ENCODE measurements at places on chromosomes 11 and 22.

GRCh38 chr22:42925598-42925997 is 68.5 kb upstream of the ARFGAP3 start:
- no peak for DNase-seq

GRCh38 chr22:47994601-47995263 is 1232.3 kb downstream of the TBC1D22A start:
- no peak for DNase-seq

GRCh38 chr11:30488304-30488998 is 97.7 kb downstream of the MPPED2 start:
- no peak for DNase-seq

DNA sequence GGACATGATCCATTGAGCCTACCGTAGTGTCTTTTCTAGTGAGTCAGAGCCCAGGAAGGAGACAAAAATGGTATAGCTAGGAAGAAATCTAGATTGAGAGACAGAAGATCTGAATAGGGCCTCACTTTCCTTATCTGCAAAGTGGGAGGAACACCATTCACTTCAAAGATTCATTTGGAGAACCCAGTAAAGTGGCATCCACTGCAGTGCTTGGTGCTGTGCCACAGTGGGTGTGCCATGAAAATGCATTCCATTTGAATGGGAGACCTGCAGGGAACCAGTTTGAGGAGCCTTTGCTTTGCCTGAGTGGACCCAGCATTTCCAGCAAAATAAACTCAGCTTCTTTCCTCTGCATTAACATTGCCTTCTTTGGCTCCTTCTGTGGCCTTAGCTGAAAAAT is 470.5 kb upstream of the CADM1 start:
- DNase-seq, result no peak

- no peak for DNase-seq
Observed at GRCh38 chr11:8331767-8332166, 68.1 kb upstream of the LMO1 start.

GRCh38 chr22:38774496-38775166 is 18.8 kb upstream of the SUN2 start:
- DNase-seq, result no peak

GRCh38 chr11:44748606-44749005 is 21.8 kb downstream of the TSPAN18 start:
- no peak for DNase-seq

GRCh38 chr22:40766956-40767355 is 52.2 kb downstream of the SLC25A17 start:
- DNase-seq, result no peak

- no peak for DNase-seq
Observed at GRCh38 chr11:121446752-121447156, 5.4 kb upstream of the SORL1 start.

DNA sequence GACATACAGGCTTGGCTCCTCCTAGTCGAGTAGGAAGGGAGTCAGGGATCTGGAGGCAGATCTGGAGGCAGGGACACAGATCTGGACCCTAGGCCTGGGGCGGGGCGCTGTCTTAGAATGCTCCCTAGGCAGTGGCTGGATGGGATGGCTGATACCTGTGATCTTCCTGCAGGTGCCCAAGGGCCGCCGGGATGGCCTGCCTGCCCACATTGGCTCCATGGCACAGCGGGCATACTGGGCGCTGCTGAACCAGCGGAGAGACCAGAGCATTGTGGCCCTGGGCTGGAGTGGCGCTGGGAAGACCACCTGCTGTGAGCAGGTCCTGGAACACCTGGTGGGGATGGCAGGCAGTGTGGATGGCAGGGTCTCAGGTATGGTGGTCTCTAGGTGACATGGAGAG is 35.4 kb downstream of the MYO18B start:
- no peak for DNase-seq

- no peak for DNase-seq
Observed at GRCh38 chr11:128970598-128971190, 28.0 kb upstream of the TP53AIP1 start.

DNA sequence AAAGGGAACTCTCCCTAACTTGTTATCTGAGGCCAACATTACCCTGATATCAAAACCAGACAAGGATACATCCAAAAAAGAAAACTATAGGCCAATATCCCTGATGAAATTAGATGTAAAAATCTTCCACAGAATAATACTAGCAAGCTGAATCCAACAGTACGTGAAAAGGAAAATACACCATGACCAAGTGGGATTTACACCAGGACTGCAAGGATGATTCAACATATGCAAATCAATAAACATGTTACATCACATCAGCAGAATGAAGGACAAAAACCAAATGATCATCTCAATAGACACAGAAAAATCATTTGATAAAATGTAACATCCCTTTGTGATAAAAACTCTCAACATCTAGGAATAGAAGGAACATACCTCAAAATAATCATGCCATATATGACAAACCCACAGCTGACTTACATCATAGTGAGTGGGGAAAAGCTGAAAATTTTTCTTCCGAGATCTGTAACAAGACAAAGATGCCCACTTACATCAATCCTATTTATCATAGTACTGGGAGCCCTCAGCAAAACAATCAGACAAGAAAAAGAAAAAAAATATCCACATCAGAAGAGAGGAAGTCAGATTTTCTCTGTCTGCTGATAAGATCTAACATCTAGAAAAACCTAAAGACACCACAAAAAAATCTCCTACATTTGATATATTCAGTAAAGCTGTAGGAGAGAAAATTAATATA is 703.3 kb upstream of the ANO5 start:
- no peak for DNase-seq

DNA sequence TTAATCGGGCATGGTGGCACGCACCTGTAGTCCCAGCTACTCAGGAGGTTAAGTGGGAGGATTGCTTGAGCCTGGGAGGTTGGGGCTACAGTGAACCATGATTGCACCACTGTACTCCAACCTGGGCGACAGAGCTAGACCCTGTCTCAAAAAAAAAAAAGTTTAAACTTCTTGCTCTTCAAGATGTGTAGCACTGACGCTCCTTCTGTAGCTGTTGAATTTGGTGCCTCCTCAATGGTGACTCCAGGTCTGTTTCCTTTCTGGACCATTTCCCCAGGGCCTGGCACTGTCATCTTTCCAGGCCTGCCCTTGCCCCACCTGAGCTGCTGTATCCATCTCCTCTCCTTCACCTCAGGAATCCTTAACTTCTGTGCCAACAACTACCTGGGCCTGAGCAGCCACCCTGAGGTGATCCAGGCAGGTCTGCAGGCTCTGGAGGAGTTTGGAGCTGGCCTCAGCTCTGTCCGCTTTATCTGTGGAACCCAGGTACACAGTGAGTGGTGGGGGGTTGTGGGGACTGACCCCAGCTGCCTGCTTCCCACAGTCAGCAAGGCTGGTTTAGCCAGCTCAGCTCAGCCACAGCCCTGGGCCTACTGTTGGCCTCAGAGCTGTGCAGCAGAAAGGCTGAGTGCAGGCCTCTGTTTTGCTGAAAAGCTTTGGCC is 2.1 kb downstream of the GCAT start:
- no peak for DNase-seq

GRCh38 chr11:109425554-109425953 is 3.6 kb downstream of the C11orf87 start:
- no peak for DNase-seq

DNA sequence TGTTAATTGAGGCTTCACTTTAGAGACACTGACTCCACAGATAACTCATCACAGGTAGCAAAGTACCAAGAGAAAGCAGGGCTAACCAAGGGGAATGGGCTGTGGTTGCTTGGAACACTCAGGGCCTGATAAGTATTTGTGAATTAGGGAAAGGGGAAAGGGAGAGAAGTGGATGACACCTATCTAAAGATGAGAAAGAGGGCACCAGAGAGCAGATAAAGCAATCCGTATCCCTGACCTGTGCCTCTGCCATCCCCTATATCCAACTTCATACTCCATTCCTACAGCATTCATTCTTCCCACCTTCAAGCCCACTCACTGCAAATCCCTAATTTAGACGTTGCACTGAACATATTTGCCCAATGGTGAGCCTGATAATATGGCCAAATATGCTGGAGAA is 43.0 kb upstream of the API5 start:
- no peak for DNase-seq

DNA sequence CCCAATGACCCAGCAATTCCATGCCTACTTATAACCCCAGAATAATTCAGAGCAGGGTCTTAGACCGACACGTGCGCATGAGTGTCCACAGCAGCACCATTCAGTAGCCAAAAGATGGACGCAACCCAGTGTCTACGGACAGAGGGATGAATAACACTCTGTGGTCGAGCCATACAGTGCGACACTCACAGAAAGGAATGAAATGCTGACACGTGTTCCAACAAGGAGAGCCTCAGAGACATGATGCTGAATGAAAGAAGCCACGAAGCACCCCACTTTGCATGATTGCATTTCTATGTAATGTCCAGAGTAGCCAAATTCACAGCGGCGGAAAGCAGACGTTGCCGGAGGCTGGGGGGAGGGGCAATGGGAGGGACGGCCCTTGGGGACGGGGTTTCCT is 134.4 kb downstream of the CTTN start:
- DNase-seq, result no peak

- DNase-seq, result no peak
Observed at GRCh38 chr11:16385099-16385498, 28.8 kb upstream of the SOX6 start.

DNA sequence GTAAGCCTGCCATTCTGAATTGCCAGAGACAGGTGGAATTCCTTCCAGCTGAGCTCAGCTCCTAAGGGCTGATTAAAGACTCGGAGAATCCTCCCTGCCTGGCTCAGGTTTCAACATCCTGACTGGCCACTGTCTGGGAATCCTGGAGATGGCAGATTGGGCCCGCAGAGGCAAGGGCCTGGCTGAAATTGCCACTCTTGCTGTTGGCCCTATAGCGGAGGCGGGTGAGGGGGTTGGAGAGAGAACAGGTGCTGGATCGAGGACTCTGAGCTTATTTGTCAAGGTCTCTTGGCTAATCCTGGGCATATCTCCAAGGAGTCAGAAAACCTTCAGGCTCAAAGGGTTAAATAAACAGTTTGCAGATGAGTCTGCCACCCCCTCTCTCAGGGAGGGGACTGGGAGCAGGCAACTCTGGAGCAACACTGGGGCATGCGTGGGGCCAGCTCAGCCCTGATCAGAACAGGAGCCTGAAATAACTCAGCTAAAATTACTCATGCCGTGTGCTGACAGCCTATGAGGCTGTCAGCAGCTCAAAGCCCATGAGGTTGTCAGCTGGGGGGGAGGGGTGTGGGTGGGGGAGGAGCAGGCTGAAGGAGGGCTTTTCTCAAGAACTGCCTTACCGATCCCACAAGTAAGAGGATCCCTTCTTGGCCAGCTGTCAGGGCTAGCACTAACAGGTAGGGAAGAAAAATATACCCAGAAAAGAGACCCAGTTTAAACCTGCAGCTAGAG is 14.7 kb upstream of the MFRP start:
- DNase-seq, result no peak

DNA sequence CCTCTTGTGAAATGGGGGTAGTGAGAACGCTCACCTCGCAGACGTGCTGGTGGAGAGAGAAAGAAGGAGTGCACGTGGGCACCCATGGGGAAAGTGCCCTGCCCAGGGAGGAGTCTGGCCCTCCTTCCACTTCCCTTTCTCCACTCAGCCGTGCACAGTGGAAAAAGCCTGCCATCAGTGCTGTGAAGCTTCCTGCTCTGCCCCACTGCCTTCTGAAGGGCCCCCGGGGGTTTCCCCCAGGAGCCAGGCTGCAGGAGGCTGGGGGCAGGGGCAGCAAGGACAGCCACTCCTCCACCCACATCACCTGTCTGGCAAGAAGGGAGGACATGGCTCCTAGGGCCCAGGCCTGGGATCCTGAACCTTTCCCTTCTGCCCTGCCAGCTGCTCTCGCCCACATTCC is 7.6 kb downstream of the TP53I11 start:
- no peak for DNase-seq

DNA sequence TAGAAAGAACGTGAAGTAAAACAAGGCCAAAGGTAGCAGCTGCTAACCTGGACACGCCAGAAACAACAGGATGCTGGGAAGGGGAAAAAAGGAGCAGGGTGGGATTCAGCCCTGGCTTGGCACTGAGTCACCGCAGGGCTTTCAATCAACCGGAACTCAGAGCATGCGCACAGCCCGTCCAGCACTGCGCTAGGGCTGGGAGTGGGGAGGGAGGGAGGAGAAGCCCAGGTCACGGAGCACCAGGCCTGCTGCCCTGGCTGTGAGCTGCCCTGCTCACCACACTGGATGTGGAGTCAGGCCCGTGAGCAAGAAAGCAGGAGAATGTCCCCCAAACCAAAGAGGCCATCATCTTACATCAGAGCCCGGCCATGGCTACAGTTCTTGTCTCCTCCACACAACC is 51.5 kb downstream of the APOL1 start:
- no peak for DNase-seq

DNA sequence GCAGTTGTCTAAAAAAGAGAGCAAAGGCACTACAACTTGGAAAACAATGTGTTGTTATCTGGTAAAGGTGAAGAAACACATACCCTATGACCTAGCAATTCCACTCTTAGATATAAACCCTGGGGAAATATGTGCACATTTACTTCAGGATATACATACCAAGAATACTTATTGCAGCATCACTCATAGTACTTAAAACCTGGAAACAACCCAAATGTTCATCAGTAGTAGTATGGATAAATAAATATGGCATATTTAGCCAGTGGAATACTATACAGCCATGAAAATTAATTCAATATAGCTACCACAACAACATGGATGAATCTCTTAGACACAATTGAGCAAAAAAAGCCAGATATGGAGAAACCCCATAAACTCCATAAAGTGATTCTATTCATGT is 26.1 kb upstream of the MICAL2 start:
- no peak for DNase-seq

- no peak for DNase-seq
Observed at GRCh38 chr22:47225931-47226633, 463.6 kb downstream of the TBC1D22A start.

- no peak for DNase-seq
Observed at GRCh38 chr11:10996678-10997077, 138.8 kb upstream of the ZBED5 start.

DNA sequence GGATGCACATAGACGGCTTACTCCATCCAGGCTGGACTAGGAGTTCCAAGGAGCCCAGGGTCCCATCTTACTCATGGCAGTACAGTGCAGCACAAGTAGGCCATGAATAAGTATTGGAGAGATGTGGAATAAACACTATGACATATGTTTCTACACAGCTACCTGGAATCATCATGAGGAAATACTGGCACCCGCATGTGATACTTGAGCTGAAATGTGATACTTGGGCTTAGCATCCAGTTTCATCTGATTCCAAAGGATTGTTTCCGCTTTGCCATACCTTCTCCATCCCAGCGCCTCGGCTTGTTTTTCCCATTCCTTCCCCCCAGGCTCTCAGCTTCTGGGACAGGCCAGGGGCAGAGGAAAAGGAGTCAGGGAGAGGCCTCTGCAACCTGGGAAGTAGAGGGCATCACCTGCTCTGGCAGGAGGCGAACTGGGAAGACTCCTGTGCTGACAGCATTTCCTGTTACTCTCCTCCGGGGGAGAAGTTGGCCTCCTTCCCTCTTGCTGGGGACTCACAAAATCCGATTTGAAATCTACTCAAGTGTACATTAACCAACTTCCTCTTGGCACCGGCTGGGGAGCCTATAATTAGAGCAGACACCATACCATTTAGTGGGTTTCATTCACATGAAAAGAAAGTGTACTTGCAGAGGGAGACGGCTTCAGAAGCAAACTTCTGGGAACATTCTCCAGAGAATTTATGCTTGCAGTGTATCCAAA is 187.8 kb downstream of the MIAT start:
- no peak for DNase-seq

GRCh38 chr11:119460582-119460981 is 37.6 kb upstream of the THY1 start:
- DNase-seq, result no peak

- DNase-seq, result no peak
Observed at GRCh38 chr11:7936615-7937014, 4.9 kb downstream of the OR10A3 start.

Data from activated gamma-delta T cell (primary cell).